ENCODE measurements at places on chromosomes 1 and 21.

DNA sequence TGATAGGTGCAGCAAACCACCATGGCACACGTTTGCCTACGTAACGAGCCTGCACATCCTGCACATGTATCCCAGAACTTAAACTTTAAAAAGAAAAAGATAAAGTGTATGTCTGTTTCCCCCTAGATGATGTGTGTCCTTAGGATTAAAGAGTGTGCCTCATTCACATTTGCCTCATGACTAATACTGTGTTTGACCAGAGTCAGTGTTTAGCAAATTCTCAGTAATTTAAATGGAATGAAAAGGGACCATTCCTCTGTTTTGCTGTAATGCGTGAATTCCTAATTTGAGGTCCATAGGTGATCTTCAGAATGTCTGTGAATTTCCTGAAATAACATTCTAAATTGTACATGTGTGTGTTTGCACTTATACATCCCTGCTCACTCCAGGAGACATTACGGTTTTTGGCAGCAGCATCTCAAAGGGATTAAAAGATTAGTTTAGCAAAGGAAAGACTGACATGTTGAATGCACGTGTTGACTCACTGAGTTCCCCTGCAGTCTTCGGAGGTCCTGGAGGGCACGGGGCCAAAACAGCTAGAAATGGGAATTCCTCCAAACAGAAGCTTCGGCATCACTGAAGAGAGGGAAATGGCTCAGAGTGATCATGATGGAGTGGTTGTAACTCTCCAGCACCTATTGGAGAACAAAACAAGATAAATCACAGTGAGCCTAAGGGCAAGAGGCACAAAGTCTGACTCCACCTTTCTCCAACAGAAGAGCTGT lies 19.1 kb upstream of the SLC35F3 start:
- DNase-seq, result no peak

GRCh38 chr1:93427656-93428055 lies 20.3 kb upstream of the FNBP1L start:
- no peak for DNase-seq

DNA sequence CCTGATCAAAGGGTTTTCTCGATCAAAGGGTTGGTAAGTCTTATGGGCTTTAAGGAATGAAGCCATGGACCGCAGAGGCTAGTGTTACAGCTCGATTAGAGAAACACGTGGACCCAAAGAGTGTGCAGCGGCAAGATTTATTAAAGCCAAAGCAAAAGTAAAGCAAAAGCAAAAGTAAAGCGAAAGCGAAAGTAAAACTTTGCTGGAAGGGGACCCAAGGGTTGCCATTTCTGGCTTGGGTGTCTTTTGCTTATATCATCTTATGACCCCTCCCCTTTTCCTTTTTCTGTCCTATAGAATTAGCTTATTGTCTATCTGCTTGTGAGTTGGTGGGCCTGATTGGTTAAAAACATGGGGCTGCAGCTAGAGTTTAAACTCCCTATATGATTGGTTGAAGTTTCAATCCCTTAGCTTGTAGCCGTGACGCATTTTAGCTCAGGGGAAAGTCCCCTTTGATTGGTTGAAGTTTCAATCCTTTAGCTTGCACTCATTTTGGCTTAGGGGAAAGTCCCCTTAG lies 957.0 kb downstream of the AMY1C start:
- DNase-seq, result no peak

- no peak for DNase-seq
These were observed 16.0 kb downstream of the LCK start for GRCh38 chr1:32266921-32267591.

GRCh38 chr21:16116798-16117197 lies 387.0 kb downstream of the USP25 start:
- no peak for DNase-seq

DNA sequence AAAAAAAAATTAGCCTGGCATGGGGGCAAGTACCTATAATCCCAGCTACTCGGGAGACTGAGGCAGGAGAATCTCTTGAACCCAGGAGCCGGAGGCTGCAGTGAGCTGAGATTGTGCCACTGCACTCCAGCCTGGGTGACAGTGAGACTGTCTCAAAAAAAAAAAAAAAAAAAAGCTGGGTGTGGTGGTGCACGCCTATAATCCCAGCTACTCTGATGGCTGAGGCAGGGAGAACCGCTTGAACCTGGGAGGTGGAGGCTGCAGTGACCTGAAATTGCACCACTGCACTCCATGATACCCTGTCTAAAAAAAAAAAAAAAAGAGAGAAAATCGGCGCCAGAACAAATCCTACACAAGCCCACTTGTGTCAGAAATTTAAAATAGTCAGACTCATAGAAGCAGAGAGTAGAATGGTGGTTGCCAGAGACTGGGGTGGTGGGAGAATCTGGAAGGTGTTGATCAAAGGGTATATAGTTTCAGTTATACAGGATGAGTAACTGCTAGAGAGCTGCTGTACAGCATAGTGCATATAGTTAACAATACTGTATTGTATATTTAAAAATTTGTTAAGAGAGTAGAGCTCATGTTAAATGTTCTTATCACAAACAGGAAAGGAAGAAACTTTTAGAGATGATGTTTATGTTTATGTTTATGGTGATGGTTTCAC lies 9.6 kb downstream of the DIP2A start:
- no peak for DNase-seq
